ENCODE measurements at places on chromosomes 4 and X.

DNA sequence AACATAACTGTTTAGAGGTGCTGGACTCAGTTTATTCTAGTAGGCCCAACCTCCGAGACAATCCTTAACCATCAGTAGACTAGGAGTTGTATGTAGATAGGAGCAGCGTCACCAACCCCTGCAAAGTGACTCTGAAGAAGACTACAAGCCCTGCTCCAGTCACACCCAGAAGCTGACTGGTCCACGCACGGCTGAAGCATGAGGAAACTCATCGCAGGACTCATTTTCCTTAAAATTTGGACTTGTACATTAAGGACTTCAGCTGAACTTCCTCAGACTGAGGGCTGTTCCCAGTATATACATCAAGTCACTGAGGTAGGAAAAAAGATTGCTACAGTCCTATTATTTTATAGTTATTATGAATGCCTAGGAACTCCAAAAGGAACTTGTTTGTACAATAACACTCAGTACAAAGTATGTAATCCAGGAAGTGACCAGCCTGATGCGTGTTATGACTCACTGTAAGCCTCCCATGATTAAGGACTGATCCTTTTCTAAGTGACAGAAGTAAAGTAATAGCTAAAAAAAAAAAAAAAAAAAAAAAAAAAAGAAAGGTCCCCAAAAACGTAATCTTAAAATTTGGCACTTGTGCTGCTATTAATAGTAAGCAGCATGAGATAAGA is 41.6 kb upstream of the UGT2B7 start:
- DNase-seq, result peak; percentile 86

GRCh38 chr4:147174591-147174990 is 228.9 kb upstream of the TTC29 start:
- no peak for DNase-seq

DNA sequence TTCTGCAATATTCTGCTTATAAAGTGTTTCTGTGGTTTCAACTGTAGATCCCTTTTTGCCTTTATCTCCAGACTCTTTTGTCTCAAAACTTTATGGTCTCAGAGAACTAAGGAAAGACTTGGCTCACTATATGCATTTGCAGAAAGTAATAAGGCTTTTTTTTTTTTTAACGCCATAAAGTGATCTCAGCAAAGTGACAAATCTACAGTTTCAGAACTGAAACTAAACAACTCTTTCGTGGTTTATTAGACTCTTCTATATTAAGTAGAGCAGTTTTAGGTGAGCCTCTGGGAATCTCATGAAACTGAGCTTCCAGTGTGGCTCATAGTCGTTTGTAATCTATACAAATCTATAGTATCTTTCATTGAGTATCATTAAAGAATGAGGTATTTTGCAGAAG is 15.3 kb downstream of the ATP7A start:
- DNase-seq, result no peak

DNA sequence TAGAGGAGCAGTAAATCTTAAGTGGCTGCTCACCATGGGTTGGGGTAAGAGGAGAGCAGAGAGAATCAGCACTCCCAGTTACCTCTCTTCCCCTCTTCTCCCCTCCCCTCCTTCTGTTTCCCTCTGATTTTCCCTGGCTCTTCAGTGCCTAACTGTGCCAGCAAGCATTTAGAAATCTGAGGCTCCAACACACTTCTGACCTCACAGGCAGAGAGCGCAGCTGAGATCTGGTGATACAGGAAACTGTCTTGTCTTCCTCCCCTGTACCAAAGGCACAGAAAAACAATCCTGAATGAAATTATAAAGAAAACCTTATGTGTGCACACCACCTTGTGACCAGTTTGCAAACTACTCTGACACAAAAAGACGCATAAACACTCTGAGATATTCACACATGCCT is 82.4 kb upstream of the SMIM10 start:
- DNase-seq, result peak; percentile 71

- no peak for DNase-seq
Measured at GRCh38 chrX:41164449-41164848, 79.2 kb downstream of the USP9X start.

GRCh38 chrX:107117993-107118321 is 665 bp downstream of the RBM41 start:
- peak; percentile 5 for DNase-seq

- peak; percentile 62 for DNase-seq
Measured at GRCh38 chr4:55125087-55125721, at the start of gene KDR. Gene KDR (minus strand): TSS chr4:55125595. CDS start chr4:55125293, 302 bp downstream.
